ENCODE measurements at places on chromosomes 11 and 22. TPM values are rescaled to one million over a fixed set of nuclear protein-coding genes. Genes with fewer than 3 reads are reported as not detected.
A peak's percentile ranks its signal among the peaks of the same experiment; 100 is the strongest.

- DNase-seq = no peak
Measured at GRCh38 chr22:17077255-17077654, 7.5 kb upstream of the IL17RA start.

GRCh38 chr11:47867823-47868222 lies 19.7 kb upstream of the NUP160 start:
- DNase-seq = no peak

GRCh38 chr11:61996933-61997332 lies 29.5 kb upstream of the FTH1 start:
- no peak for DNase-seq

GRCh38 chr11:61787928-61788491 lies 4.4 kb downstream of the TMEM258 start:
- peak; percentile 45 for DNase-seq

DNA sequence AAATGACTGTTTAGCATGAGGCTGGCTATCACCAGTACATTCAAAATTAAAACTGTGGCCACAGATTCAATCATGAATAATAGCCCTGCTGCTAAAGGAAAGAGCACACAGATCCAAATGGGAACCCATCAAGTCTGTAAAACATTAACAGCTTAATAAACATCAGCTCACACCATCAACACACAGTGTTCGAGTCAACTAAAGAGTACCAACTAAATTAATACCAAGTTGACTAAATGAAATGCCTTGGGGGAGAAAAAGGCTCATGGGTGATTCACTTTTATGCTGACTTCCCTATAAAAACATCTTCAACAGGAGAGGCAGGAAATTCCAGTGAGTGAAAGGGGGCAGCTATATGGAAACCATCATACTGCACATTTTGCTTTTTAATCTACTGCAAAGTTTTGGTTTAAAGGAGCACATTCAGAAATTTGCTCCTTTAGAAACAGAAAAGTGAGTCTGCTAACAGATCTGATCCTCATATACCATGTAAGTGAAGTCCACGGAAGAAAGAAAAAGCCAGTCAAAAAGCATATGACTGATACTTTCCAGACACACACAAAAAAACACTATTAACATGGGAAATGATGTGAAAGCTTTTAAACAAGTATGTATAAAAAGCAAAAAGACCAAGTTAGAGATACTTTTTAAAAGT lies 16.3 kb downstream of the LGR4 start:
- no peak for DNase-seq

DNA sequence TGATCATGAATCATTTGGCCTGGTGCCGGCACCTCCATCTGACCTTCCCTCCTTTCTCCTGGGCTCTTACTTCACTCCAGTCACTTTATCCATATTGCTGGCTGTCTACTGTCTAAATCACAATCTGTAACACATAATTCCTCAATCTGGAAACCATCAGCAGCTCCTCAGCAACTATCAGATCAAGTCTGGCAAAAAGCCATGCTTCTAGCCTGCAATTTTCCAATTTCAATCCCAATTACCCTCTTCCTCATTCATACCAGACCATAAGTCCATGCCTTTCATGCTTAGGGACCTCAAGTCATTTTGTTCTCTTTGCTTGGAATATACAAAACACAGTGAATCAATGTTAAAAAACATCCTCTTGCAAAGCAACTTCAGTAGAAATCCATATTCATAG lies 882.8 kb upstream of the ANO3 start:
- no peak for DNase-seq

DNA sequence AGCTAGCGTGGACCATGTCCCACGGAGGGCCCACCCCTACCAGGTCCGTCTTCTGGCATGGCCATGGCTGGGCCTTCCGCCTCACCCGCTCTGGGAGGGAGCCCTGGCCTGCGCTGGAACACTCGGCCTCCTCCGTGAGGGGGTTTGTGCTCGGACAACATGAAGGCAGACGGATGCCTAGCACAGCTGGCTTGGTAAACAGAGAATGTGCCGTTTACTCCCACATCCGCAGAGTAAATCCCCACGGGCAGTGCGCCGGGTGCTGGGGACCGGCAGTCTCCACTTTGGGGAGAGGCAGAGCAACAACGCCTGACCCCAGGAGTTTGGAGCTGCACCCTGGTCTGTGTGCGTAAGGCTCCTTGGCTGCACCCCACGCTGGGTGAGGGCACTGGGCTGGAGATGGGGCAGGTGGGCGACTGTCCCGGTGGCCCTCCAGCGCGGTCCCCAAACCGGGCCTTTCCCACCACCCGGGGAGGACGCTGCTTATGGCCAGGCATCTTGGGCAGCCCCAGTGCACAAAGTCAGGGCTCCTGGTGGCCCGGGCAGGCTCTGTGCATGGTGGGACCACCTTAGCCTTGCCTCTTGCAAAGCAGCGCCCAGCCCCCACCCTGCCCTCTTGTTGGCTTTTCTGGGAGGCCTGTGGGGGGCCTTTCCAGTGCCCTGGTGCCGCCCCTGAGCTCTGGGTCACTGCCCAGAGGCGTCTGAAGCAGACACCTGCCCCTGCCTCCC lies 30.7 kb upstream of the MUC5AC start:
- peak; percentile 49 for DNase-seq

- no peak for DNase-seq
Measured at GRCh38 chr11:61297746-61298145, 2.6 kb upstream of the VWCE start.

DNA sequence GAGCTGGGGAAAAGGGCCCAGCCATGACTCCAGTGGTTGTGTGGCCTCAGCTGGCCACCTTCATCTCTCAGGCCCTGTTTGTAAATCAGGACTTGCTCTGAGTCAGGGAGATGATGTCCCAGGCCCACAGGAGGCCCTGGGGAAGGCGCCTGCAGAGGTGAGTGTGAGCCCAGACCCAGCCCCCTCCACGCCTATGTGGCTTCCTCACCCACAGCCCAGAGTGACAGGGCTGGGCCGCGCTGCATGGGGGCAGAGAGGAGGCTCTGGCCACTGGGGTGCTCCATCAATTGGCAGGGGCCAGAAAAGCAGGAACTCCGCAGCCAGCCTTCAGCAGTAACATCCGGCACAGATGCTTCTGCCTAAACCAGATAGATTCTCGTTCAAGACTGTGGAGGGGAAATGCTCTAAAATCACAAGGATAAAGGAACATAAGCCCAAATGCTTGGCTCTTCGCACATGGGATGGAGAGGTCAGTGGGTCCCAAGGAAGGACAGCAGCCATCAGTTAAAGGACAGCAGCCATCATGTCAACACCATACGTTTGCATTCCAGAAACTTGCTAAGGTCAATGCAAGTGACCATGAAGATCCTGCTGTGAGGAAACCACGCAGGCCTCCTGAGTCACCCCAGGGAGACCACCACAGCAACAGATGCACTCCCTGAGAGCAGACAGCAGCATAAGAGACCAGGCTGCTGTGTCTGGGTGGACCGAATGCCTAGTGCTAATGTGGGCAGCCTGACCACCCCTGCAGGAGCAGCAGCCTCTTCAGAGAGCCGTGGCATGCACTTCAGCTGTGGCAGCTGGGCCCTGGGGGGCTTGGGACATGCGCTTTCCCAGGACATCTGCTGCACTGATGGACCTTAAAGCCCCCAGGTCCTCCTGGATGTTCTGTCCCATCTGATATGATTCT lies 28.3 kb downstream of the OSBPL5 start:
- DNase-seq = no peak

DNA sequence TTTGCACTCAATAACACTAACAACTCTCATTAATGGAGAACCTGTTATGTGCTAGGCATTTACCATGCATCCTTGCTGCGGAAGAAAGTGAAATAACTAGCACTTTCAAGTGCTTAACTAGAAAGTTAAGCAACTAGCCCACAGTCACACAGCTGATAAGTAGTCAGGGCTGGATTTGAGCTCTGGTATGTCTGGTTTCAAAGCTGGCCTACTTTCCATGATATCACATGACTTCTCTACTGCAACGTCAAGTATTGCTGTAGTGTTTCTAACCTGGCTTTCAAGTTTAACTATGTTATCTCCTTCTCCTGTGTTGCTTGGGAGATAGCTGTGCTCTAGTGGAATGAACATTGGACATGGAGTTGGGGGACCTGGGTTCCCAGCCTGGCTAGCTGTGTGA lies 12.1 kb downstream of the SLC15A3 start:
- DNase-seq = no peak

DNA sequence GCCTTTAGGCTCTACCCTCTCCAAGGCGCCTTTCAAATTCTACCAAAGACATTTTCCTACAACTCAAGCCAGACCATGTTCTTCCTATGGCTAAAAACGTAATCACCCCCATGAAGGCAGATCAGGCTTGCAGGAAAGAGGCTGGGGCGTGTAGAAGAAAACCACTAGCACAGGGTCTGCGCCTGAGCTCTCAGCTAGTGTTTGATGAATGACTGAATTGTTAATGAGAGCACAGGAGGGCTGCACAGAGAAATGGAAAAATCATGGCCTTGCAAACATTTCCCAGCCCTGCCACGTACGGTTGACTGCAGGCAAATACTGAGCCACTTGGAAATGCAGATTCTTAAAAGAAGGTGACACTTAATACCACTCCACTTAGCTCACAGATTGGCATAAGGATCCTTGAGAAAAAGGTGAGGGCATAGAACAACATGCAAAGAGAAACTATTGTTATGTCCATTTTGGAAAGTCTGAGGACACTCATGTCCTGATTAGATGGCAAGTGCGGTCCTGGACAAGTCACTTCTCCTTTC lies 148.6 kb downstream of the NXPE2 start:
- no peak for DNase-seq

DNA sequence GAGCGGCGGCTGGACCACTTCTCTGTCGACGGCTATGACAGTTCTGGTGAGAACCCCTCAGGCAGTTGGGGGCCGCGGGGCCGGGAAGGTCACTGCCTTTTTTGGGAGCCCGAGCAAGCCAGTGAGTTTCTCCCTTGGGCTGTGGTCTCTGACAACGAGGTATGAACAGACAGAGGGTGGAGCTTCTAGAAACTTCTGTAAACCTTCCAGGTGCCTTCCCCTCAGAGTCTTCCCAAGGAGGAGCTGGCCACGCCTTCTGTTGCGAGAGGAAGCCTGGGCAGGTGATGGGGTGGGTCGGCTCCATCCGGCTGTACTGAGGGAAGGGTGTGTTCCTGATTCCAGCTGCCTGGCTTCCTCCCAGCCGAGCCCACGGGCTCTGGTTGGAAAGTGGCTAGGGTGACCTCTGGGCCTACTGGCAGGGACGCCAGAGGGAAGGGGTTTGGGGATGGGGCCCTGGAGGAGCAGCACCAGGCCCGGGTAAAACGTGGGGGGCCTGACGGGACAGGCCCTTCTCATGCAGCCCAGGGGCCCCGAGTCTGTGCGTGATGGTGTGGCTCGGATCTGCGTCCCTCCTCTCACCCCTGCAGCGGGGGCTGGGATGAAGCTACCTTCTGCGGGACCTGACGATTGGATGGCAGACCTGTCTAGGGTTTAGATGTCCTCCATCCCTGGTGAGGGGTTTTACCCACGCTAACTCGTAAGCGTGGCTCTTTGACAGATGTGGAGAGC lies 110.8 kb downstream of the KCNQ1OT1 start:
- DNase-seq = peak; percentile 13

DNA sequence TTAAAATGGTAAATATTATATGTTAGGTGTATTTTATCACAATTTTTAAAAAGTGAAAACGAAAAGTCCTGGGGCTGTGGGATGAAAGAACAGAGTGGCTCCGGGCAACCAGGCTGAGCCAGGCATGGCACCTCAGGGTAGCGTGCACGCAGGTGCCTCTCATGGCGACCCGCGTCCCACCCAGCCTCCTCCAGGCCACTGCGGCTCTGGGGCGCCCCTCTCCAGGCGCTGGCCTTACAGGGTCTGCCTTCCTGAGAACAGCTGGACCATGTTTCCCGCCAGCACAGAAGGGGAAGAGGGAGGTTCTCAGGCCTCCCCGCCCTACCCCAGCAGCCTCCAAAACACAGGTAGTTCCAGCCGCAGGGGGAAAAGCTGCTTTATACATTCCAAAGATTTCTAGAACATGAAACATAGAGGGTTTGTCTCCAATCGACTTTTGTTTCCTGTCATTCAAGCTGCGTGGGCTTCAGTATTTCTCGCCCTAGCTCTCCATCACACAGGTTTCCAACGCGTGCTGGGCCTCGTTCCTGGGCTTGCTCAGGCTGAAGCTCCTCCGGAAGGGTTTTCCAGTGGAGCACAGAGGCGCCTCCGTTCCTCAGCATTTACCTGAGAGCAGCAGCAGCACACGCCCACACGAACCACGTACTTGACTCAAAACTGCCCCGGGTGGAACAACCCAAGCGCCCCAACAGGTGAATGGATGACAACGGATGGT lies 10.5 kb downstream of the EHD1 start:
- no peak for DNase-seq

GRCh38 chr11:65003282-65003681 lies 6.5 kb upstream of the BATF2 start:
- no peak for DNase-seq

The C1QTNF5 gene
- 11.2 TPM for total RNA-seq

The APOL6 gene
- 2.5 TPM for total RNA-seq

The RAG1 gene
- 0.13 TPM for total RNA-seq

The GPHA2 gene
- total RNA-seq = 9.5 TPM

The OR5B21 gene
- not detected for total RNA-seq

The SRPRA gene
- 137 TPM for total RNA-seq

The SAA1 gene
- 16.6 TPM for total RNA-seq

The PELI3 gene
- total RNA-seq = 6.2 TPM

The MED17 gene
- total RNA-seq = 12.5 TPM

The CNGA4 gene
- 0.24 TPM for total RNA-seq

The EHF gene
- 32.5 TPM for total RNA-seq

The SYCE3 gene
- total RNA-seq = 0.63 TPM

The PKP3 gene
- total RNA-seq = 34.0 TPM

All from pancreas (tissue), 10 donors.